ENCODE measurements at places on chromosomes 1 and 21.
A peak's percentile ranks its signal among the peaks of the same experiment; 100 is the strongest.

- DNase-seq: no peak
These were observed 2.4 kb downstream of the PEAR1 start for GRCh38 chr1:156895927-156896326.

DNA sequence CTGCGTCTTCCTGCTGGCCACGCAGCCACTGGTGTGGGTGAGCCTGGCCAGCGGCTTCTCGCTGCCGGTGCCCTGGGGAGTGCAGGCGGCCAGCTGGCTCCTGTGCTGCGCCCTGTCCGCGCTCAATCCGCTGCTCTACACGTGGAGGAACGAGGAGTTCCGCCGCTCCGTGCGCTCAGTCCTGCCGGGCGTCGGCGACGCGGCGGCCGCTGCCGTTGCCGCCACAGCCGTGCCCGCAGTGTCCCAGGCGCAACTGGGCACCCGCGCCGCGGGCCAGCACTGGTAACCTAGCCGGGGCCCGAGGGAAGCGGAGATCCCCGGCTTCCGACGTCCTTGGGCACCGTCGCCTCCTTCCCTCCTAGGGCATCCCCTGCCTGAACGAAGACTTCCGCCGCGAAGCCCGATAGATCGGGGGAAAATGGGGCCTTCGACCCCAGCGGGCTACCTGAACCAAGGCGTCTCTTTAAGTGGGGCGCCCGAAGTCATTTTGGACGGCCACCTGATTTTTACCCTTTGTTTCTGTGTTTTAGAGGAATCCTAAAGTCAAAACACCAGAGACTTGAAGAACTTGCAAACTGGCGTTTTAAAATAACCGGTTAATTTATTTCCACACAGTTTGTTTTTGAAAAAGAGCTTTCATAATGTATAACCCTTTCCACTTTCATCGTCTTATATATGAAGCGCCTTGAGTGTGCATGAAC lies 2.0 kb downstream of the GPR88 start:
- no peak for DNase-seq

DNA sequence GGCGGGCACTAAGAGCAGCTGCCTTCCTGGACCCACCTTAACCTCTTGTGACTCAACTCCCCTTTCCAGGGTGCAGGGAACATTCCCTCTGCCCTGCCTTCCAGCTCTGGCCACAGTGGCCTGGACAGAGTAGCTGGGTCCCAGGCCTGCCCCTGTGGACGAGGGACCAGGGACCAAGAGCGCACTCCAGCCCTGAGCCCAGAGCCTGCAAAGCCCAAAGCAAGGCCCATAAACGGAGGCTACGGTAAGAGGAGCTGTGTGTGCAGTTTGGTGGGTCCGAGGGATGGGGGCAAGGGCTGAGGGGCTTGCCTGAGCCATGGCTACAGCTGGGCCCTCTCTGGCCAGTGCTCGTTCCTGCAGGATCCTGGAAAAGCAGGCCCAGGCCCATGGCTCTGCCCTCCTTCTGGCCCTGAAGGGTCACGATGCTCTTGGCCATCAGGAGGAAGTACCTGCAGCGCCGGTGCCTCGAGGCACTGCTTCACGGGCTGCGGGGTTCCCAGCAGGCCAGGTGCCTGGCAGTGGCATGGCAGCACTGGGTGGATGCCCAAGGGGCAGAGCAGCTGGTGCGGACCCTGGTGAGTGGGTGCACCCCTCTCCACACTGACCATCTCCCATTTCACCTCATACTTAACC lies 17.8 kb downstream of the MTHFR start:
- DNase-seq: no peak

DNA sequence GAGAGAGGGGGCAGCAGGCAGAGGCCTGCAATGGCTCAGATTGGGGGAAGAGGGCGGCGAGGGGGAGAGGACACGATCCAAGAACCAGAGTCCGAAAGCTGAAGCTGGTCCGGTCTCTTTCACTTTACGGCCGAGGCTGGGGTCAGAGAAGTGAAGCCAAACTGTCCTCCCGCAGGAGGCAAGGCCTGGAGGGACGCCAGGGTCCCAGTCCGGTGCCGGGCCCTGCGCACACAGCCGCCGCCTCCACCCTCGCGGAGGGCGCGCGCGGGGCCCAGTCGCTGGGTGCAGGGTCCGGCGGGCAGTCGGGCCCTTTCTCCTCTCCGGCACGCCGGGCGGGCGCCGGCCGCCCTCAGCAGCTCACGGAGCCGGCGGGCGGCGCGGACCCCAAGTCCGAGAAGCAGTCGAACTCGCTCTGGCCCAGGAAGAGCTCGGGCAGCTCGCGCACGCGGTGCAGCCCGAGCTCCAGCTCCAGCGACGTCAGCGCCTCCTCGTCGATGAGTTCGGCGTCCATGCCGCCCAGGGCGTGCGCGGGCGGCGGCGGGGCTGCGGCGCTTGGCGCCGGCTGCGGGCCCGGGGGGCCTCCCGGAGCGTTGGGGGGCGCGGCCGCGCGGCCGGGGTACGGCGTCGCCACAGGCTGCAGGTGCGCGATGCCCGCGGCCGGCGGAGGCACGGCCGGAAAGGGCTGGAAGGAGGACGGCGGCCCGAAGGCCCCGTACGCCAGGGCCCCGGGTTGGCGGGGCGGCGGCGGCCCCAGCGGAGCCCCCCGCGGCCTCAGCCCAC lies 749 bp downstream of the CITED4 start:
- peak; percentile 14 for DNase-seq

DNA sequence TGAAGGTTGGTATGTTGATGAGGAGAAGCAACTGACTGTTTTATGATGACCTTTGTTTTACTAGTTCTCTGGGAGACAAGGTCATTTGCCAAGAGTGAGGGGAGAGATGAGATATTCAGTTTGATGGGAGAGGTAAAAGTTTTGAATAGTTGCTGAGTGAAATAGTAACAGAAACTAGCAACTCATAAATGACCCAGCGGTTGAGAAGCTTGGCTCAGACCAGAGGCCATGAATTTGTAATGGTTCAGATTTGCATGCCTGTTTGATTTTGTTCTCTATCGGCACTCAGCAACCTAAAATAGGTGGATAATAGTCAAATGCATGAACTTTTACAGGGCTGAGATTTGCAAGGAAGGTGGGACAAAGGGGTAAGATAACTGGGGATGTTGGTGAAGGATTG lies 6.6 kb downstream of the CCDC30 start:
- no peak for DNase-seq

DNA sequence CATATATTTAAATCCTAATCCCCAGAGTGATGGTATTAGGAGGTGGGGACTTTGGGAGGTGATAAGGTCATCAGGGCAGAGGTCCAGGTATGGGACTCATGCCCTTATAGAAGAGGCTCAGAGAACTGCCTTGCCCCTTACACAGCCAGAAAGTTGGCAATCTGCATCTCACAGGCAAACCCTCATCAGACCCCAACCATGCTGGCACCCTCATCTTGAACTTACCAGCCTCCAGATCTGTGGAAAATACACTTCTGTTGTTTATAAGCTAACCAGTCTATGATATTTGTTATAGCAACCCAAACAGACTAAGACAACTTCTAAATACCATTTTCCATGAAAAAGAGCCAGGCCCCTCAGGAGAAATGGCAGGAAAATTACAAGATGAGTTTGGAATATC lies 69.3 kb upstream of the PRDX6 start:
- DNase-seq: no peak
